M059J (cell line): ENCODE measurements at places on chromosomes 2 and 18.

DNA sequence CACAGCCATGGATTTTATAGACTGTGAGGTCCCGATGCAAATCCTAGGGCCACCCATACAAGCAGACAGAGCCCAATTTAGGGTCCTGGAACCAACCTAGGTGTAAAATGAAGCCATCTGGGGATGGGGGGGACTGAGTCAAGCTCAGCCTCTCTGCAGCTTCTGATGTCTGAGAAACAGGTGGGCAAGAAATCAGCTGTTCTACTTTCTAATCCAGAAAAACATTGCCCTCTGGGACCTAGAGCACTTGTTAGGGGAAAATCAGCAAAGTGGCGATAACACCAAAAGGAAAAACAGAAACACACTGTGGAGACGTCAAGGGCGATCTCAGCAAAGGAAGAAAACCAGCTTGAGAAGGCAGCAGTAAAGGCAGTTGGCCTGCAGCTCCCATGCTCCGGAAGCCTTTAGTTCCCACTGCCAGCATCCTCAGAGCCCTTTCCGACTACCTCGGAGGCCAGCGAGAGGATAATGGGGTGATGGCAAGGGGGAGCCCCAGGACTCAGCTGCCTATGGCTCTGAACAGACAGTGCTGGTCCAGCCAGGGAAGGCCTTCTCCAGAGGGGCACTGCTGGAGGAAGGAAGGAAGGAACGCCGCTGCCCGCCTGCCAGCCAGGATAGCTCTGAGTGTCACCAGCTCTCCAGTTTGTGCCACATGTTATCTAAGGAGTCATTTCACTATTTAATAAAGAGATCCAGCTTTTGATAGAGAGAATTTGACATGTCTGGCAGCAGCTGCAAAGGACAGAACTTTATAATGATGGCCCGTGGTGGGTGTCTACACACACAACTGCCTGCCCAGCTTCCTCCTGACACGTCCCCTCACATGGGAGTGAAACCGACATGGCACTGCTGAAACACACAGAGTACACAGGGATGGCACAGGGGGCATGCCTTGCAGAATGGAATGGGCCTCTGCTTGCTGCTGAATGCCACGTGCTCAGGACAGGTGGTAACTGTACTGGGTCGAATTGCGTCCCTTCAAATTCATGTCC lies 37.7 kb downstream of the HS1BP3 start:
- no peak for DNase-seq

GRCh38 chr2:9428965-9429577 lies 5.6 kb downstream of the CPSF3 start:
- no peak for DNase-seq

DNA sequence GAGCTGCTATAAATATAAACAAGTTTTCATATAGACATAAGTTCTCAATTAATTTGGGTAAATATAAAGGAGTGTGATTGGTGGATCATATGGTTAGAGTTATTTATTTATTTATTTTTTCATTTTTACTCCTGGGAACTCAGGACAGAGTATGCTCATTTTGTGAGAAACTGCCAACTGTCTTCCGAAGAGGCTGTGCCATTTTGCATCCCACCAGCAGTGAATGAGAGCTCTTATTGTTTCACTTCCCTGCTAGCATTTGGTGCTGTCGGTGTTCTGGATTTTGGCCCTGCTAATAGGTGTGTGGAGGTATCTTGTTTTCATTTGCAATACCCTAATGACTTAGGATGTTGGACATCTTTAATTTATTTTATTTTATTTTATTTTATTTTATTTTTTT lies 50.4 kb upstream of the XPO1 start:
- no peak for DNase-seq

- DNase-seq, result no peak
These were observed 33.7 kb upstream of the KYNU start for GRCh38 chr2:142843731-142844130.

- DNase-seq, result no peak
These were observed 236.5 kb downstream of the ASXL3 start for GRCh38 chr18:33814546-33814945.

- DNase-seq, result no peak
These were observed 331.3 kb downstream of the THSD7B start for GRCh38 chr2:137096693-137097092.

DNA sequence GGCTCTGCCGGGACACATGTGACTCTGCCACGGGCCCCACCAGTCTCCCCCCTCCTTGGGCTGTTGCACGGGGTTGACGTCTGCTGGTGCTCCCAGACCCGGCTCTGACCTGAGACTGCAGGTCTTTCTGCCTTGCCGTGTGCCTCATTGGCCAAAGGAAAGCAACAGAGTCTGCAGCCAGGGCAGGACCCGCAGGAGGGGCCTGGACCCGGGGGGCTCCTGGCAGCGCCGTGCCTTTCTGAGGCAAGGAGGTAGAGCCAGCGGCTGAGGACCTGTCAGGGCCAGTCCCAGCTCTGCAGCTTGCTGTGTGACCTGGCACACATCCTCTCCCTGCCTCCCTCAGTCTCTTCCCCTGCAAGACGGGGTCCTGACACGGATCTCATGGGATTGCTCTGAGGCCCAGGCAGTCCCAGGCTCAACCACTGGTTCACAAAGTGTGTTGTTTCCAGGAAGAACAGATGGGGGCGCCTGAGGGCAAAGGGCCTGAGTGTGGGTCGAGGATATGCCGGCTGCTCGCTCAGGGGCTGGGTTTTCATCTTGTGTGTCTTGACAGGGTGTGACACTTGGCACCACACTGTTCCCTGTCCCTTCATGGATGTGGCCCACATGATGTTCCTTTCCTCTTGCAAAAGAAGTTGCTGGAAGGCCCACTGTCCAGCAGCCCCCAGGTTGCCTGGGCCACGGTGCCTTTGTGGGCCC lies 9.0 kb downstream of the CAPN10 start:
- DNase-seq, result no peak

DNA sequence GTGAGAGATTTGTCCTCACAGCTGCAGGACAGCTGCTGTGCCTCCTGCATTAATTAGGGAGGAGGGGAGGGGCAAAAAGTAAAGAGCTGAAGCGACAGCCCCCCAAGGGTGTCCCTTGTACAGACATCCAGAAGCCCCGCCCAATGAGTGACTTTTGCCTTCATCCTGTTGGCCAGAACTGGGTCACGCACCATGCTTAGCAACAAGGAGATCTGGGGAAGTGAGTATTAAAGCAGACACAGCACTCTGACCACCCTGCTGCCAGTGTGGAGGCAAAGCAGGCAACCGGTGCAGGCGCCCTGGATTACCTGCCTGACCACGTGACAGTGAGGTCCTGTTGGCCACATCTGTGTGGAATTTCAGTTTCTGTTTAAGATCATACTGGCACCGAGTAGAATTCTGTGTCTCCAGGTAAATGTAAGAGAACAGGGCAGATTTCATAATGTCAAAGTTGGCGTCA lies 21.5 kb upstream of the BIN1 start:
- no peak for DNase-seq

DNA sequence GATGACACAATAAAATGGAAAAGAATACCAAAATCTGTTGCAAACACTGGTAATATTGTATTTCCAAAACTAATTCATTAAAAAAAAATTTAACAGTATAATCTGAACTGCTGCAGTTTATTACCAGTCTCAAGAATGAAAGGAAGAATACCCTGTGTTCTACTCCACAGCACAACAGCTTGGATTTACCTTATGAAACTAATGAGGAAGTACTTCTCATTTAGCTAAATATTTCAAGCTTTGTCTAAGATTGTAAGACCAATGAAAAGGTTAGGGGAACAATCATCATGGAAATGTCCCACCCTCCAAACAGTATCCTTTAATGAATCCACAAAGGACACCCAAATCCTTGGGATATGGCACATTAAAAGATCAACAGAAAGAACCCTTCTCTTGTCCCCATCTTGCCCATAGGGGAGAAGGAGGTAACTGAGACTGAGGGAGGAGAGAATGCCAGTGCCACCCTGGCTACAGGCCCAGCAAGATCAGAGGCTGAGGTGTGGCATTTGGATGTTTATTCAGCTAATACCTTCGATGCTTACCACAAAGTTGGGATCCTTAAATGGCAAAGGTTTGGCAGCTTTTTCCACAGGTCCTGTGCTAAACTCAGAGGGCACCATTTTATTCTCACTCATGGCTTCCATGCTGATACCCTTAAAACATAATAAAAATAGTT lies 17.7 kb downstream of the INO80C start:
- DNase-seq, result peak; percentile 50

- DNase-seq, result no peak
These were observed 196.7 kb downstream of the SH3BP4 start for GRCh38 chr2:235148201-235149170.

DNA sequence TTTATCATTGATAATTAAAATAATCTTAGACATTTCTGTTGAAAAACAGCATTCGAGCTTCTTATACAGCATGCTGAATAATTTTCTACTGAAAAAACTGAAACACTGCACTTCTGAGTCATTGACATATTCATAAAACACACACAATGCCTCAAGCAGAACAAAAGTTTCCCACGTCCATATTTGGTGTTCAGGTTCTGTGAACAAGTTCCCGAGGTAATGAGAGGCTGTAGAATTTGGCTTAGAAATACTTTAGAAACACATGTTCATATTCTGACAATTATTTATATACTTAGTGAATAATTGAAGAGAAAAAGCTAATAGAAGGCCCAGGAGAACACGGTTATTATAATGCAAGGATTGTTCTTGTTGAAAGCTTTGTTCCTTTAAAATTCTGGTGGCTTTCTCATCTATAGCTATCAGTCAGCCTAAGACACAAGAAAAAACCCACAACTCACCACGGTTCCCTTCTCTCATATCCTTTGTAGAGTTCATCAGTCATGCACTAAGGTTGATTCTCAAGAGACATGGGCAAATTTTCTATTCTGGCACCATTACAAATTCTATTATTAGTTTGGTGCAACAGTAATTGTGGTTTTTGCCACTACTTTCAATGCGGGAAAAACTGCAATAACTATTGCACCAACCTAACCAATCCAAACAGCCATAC lies 194.4 kb downstream of the TMX3 start:
- peak; percentile 83 for DNase-seq

- DNase-seq, result no peak
These were observed 53.1 kb downstream of the SP110 start for GRCh38 chr2:230166557-230167170.

GRCh38 chr2:72828840-72829507 lies 3.1 kb upstream of the EXOC6B start:
- DNase-seq, result no peak

- DNase-seq, result no peak
These were observed 189.2 kb downstream of the OSR1 start for GRCh38 chr2:19169134-19169768.
